ENCODE measurements at places on chromosomes 12 and 14.

- DNase-seq: no peak
These were observed 96.0 kb upstream of the PCED1B start for GRCh38 chr12:46983393-46983793.

DNA sequence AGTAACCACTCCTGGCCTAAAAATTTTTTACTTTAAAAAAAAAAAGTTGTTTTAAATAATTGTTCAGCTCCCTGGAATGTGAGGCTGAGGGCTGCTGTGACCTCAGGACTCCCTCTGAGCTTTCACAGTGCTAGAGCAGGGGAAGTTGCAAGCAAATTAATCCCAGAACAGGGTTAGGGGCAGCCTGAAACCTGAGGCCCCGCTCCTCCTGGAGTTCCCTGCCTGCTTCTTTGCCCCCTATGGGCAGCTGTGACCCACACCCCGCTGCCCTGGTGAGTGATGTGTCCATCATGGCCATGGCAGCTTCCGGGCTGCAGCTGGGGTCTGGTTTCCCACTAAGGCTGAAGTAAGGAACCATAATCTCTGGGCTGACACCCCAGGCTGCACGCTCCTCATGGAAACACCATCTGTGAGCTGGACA lies 9.5 kb downstream of the RITA1 start:
- DNase-seq: no peak

DNA sequence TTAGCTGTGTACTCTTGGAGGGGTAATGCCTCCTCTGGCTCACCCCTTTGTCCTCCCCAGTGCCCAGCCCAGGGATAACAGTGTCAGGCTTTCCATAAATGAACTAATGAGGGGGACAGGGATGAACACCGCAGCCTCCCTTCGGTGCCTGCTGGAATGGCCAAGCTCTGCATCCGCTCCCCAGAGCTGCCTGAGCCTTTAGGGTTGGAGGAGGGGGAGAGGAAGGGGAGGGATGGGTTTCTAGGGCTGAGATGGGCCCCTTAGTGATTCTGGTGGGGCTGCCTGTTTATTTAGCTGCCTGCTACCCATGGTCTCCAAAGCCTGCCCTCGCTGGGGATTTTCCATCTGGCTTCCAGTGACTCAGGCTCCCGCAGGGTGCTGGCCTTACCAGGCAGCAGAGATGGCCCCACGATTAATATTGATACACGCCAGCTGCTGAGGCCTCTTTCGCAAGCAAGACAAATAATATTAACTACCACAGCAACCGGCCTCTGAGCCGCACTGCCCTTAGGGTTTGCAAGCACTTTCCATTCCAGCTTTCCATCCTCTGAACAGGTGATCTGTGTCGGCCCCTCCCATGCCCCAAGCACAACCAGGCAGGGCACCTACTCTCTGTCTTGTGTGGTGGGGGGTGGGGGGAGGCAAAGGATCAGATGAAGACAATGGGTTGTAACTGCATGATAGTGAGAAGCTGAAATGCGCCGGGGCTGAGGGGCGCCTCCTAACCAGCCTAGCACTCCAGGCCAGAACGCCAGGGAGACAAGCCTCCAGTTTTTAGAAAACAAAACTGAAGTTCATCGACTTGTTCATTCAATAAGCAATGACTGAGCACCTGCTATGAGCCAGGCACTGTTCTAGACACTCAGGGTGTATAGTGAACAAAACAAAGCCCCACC lies 56.7 kb downstream of the C14orf132 start:
- peak; percentile 26 for DNase-seq

GRCh38 chr14:90795744-90796143 lies 20.5 kb downstream of the TTC7B start:
- no peak for DNase-seq

- no peak for DNase-seq
These were observed 10.9 kb downstream of the RAP1B start for GRCh38 chr12:68621472-68622081.
